ENCODE measurements at places on chromosomes 7 and 10.

DNA sequence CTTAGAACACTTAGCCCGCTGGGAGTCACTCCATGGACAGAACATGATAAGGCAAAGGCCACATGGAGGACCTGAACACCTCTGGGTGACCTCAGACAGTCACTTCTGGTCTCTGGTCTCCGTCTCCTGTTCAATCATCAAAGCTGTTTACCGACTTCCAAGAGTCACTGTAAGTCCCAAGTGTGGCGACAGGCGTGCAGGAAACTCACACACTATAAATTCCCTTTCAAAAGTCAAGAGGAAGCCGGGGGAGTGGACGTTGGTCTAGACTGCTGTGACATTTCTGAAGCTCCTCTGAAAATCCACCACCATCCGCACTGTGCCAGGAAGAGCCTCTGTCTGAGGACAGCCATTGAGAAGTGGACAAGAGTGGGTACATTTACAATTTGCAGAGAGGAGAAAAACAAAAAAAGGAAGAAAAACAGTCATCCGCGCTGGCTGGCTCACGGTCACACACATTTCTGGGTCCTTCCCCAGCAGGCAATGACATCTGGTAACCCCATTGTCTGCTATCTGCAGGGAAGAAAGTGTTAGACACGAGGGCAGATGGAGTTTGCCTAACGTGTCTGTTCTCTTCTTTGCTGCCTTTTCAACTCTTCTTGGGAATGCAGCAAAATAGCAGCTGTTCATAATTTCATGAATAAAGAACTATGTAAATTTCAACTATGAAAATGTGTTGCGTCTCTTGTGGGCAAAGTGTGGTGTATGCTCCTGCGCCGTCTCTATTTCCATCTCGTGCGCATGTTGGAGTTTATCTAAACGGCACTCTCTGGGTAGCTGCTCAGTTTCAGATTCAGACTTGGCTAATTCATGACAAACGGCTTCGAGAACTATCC lies 32.9 kb upstream of the CUX1 start:
- no peak for DNase-seq

- DNase-seq = no peak
Observed at GRCh38 chr7:144027974-144028373, 20.8 kb upstream of the OR2A5 start.

DNA sequence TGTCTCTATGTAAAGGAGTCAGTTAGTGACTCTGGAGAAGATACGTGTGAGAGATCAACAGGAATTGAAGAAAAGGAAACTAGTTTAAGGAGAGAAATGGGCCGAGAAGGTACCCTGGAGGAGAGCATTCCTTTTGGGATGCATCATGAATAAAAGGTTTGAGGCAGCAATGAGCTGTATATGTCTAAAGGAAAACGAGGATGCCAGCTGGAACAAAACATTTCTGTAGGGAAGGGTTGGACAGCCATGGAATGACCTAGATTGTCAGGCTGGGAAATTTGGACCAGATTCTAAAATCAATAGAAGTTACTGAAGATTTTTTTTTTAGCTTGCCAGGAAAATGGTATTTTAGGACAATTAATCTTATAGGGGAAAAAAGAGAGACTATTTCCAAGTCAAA lies 17.2 kb upstream of the MPP7 start:
- no peak for DNase-seq

DNA sequence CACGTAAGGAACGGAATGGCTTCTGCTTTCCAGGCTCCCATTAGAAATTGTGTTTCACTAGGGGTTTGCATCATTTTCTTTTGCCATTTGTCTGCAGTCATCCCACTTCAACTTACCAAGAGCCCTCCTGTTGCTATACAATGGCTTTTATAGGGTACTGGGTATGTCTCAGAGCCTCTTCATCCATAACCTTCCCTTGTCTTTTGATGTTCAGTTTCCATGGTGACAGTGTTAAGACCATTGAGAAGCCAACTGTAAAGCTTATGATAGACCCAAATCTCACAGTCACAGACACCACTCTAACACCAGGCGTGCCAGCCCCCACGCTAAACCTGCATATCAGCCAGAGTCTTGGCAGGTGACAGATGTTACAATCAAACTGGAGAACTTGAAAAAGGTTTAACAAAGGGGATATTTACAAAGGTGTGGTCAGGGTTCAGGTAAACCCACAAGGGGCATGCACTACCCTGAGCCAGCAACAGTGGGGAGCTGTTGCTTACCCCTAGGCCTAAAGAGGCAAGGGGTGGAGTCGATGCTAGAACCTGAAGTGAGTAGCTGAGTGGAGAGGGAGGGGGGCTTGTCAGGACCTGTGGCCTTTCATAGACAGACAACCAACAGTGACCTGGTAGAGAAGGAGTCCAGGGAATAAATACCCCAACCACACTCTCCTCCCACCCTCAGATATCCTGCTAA lies 53.2 kb upstream of the ABLIM1 start:
- DNase-seq = no peak

DNA sequence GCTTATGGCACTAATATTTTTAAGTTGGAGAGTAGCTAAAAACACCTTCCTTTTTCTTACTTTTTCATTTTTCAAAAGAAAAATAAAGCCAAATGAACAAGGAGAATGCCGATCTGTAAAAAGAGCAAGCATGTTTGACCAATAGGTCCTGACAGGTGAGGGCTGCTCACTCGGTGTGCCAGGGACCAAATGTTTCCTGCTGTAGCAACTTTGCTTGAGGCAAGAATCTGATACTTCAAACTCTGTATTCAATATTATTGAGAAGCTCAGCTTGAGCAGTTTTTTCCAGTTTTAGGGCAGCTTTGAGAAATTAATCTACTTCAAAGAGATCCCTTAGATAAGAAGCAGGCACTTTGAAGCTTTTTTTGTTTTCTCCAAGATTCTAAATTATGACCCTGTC lies 298.1 kb downstream of the BICC1 start:
- no peak for DNase-seq

Data from hepatic stellate cell (primary cell).